ENCODE measurements at places on chromosomes 13 and 19.

GRCh38 chr13:24228852-24229458 is 68.4 kb downstream of the SPATA13 start:
- no peak for DNase-seq

GRCh38 chr13:25689539-25689938 is 317.8 kb downstream of the ATP8A2 start:
- DNase-seq, result no peak

DNA sequence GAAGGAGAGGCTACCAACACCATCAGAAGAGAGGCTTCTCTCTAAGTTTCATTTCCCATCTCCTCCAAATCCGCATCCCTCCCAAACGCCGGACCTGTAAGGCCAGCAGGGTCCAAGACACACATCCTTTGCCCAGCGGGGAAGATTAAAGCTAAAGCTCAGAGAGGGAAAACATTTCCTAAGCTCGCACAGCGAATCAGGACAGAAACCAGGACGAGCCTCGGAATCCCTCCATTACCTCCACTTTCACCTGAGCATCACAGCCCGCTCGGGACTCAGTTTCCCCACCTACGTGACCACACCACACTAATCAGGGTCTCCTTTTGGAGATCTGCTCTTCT is 711 bp upstream of the FOSB start:
- no peak for DNase-seq

DNA sequence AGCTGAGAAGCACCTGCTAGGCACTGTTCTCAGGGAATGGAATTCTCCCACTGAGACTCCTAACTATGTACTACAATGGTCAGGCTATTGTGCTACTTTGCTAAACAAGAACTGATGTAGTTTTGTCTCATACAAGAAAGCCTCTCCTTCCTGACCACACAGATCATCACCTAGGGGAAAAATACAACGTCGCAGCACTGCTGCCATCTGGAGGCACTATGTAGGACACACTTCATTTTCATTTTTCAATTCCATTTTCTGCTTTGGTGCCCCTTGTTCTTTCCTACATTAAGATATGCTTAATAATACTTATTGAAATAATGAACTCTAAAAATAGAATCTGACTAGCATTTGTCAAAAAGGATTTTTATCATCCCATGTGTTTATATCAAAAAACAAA is 21.1 kb downstream of the PROSER1 start:
- DNase-seq, result no peak

- no peak for DNase-seq
These were observed 32.0 kb downstream of the LTBP4 start for GRCh38 chr19:40633207-40633606.

DNA sequence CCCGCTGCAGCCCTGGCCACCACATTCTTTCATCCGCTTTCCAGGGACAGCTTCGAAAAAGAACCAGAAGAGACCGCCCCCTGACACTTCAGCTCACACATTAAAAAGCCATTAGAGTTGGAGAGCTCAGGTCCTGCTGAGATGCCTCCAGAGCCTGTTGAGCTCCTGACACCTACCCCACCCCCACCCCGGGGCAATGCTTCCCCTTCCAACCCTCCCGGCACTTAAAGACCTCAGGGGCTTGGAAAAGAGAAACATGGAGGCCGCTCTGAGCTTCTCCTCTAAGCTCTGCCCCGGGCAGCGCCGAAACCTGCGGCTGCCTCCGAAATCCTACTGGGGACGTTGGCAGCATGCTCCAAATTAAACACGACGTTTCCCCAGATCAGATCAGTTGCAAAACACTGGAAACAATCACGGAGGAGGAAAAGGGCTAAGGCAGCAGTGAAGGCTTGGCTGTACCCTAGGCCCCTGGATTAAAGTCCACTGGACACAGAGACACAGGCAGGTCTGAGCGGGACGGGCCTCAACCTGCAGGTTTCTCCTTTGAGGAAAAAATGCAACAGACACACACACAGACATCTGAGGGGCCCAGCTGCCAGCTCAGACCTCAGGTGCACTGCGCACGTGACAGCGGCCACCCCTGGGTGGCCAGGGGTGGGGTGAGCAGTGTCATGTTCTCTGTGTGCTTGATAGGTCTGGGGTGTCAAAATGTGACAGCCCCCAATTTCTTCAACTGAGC is 9.6 kb downstream of the SH3GL1 start:
- no peak for DNase-seq

DNA sequence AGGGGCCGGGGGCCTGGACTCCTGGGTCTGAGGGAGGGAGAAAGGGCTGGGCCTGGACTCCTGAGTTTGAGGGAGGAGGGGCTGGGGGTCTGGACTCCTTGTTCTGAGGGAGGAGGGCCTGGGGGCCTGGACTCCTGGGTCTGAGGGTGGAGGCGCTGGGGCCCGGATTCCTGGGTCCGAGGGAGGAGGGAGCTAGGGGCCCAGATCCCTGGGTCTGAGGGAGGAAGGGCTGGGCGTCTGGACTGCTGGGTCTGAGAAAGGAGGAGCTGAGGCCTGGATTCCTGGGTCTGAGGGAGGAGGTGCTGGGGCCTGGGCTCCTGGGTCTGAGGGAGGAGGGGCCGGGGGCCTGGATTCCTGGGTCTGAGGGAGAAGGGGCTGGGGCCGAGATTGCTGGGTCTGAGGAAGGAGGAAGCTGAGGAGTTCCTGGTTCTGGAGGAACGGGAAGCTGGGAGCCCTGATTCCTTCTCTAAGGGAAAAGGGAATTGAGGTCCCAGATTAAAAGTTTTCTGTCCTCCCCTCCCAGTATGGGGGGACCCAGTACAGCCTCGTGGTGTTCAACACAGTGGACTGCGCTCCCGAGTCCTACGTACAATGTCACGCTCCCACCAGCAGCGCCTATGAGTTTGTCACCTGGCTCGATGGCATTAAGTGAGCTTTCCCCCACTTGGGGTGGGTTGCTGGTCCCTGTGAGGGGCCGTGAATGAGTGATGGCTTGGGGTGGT is 721 bp downstream of the MED25 start:
- DNase-seq, result no peak

GRCh38 chr13:43260999-43261398 is 237.6 kb downstream of the DNAJC15 start:
- DNase-seq, result no peak

DNA sequence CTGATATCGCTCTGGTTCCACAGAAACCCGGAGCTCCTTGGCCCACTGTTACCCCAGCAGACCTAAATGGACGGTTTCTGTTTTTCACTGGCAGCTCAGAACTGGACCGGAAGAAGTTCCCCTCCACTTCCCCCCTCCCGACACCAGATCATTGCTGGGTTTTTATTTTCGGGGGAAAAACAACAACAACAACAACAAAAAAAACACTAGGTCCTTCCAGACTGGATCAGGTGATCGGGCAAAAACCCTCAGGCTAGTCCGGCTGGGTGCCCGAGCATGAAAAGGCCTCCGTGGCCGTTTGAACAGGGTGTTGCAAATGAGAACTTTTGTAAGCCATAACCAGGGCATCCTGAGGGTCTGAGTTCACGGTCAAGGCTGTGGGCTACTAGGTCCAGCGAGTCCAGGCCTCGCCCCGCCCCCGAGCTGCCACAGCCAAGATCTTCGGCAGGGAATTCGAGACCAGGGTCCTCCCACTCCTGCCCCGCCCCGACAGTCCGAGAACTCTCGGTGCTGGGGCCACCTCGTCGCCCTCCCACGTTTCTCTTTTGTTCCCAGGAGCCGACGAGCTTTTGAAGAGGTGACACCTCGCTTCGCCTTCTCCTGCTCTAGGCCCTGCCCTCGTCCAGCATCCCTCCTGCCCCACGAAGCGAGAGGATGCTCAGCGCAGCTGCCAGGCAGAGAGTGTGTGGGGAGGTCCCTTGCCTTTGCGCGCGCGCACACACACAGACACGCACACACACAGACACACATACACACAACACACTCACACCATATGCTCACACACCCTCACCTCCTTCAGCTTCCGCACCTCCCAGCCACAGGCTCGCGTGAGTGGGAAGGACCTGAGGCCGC is 8.8 kb downstream of the ZIC2 start:
- no peak for DNase-seq

GRCh38 chr13:100483841-100484381 is 104.7 kb downstream of the GGACT start:
- no peak for DNase-seq
